ENCODE measurements at places on chromosomes 13 and 19. TPM values are rescaled to one million over a fixed set of nuclear protein-coding genes. Genes with fewer than 3 reads are reported as not detected.

GRCh38 chr19:40511487-40511886 is 44.7 kb downstream of the SPTBN4 start:
- peaks cover 2% of the 10 kb centered on the region for H3K4me1 ChIP-seq
- no peak overlapping the region for H3K27ac ChIP-seq
- H3K4me3 ChIP-seq: no peak overlapping the region

DNA sequence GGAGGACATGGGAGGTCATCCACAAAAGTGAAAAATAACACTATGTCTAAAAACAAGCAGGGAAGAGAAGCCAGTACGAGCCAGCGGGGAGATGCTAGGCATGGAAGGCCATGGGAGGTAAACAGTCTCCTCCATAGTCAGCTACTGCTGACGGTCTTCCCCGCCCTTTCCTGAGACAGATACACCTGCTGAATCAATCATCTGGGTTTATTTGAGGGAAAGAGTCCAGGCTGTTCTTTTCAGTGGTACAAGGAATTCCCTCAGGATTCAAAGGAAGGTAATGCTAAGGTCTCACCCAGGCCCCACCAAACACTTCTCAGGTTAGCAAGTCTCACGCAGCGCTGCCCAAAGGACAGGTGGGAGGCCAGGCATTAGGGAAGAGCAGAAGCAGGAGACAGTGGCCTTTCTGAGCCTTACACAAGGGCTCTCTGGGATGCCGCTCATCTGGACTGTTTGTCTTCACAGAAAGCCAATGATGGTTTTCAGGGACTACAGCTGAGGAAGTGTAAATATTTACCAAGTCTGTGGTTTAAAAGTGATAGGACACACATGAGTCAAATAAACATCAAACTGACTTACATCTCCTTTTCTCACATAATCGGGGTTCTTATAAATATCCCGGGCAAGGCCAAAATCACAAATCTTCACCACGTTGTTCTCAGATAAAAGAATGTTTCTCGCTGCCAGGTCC is 173.9 kb downstream of the FLT1 start:
- no peak overlapping the region for H3K27ac ChIP-seq
- peaks cover 13% of the 10 kb centered on the region for H3K4me1 ChIP-seq
- no peak overlapping the region for H3K4me3 ChIP-seq
- no peaks in the 10 kb centered on the region for H3K36me3 ChIP-seq
- no peak for DNase-seq
- H3K27me3 ChIP-seq: peaks cover 1% of the 10 kb centered on the region

GRCh38 chr13:95382916-95383315 is 81.7 kb upstream of the ABCC4 start:
- H3K27me3 ChIP-seq: peaks cover 2% of the 10 kb centered on the region
- no peaks in the 10 kb centered on the region for H3K4me1 ChIP-seq
- no peak overlapping the region for H3K27ac ChIP-seq

DNA sequence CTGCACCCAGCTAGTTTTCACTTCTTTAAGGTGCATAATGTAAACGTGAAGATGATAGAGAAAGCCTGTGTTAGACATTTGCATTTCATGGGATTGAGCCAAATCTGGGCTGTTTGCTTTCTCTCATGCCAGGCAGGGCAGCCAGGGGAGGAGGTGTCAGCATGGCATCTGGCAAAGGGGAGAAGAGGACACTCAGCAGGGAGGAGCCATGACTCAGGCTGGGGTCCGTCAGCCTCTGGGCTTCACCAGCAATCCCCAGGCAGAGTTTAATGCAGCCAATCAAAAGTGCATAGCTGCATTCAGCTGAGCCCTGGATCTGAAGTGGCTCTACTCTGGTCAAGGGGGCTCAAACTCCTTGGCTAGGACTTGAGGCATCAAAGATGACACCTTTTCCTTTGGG is 23.5 kb downstream of the EBPL start:
- peaks cover 1% of the 10 kb centered on the region for H3K4me1 ChIP-seq
- H3K4me3 ChIP-seq: no peak overlapping the region
- H3K36me3 ChIP-seq: no peaks in the 10 kb centered on the region
- no peak for DNase-seq

DNA sequence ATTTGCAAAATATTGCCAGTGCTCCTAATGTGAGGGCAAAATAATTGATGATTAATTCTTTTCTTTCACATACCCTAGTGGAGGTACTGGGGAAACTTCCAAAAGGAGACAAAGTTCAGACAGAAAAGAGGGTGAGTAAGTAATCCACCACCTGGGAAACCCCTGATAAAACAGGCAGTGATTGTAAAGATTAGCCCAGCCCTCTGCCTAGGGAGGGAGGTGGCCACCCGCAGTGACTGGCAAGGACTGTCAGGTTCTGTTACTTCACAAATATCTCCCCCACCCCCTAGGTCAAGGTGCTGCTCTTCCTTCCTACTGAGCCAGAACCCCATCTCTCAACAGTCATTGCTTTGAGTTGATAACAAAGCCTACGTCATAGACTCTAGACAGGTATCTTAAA is 239.7 kb downstream of the DNAJC15 start:
- no peaks in the 10 kb centered on the region for H3K36me3 ChIP-seq
- no peak overlapping the region for H3K4me3 ChIP-seq
- H3K4me1 ChIP-seq: peaks cover 7% of the 10 kb centered on the region
- H3K27me3 ChIP-seq: peaks cover 1% of the 10 kb centered on the region
- no peak for DNase-seq

TMEM150B gene
- total RNA-seq: not detected

ODAD3 gene
- total RNA-seq: 2.6 TPM

DNA sequence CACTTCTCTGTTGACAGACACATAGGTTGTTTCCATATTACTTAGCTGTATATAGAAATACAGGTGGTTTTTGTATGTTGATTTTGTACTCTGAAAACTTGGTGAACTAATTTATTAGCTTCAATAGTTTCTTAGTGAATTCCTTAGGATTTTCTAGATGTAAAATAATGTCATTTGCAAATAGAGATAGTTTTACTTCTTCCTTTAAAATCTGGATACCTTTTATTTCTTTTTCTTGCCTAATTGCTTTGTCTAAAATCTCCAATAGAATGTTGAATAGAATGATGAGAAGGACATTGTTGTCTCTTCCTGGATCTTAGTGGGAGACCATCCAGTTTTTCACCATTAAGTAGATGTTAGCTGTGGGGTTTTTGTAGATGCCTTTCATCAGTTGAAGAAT is 18.7 kb downstream of the RB1 start:
- peaks cover 15% of the 10 kb centered on the region for H3K36me3 ChIP-seq
- H3K4me3 ChIP-seq: no peak overlapping the region
- no peak for DNase-seq
- H3K27ac ChIP-seq: no peak overlapping the region
- peaks cover 6% of the 10 kb centered on the region for H3K27me3 ChIP-seq

DNA sequence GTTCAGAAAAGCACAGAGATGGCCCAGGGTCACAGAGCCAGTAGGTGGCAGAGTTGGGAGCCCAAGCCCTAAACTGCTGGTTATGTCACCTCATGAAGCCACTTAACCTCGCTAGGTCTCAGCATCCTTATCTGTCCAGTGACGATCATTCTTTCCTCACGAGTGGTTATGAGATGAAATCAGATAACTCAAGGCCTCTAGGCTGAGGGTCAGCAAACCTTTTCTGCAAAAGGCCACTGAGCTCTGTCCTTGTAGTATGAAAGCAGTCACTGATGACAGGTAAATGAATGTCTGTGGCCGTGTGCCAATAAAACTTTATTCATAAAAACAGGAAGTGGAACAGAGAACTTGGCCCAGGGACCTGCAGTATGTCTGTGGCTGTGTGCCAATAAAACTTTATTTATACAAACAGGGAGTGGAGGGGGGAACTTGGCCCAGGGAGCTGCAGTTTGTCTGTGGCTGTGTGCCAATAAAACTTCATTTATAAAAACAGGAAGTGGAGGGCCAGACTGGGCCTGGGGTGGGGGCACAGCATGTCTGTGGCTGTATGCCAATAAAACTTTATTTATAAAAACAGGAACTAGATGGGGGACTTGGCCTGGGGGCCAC is 71.2 kb downstream of the GNG7 start:
- DNase-seq: no peak
- no peaks in the 10 kb centered on the region for H3K4me1 ChIP-seq
- no peak overlapping the region for H3K27ac ChIP-seq
- H3K36me3 ChIP-seq: no peaks in the 10 kb centered on the region
- H3K27me3 ChIP-seq: peaks cover 6% of the 10 kb centered on the region
- no peak overlapping the region for H3K4me3 ChIP-seq

GRCh38 chr19:42281146-42281826 is 12.2 kb downstream of the CIC start:
- peak overlapping the region; percentile 93 for H3K27ac ChIP-seq
- H3K36me3 ChIP-seq: no peaks in the 10 kb centered on the region
- peaks cover 22% of the 10 kb centered on the region for H3K27me3 ChIP-seq
- peak overlapping the region; percentile 91 for H3K4me3 ChIP-seq
- DNase-seq: peak; percentile 66
- H3K4me1 ChIP-seq: peaks cover 24% of the 10 kb centered on the region

PCDH17 gene
- 51.8 TPM for total RNA-seq

- H3K4me3 ChIP-seq: no peak overlapping the region
- H3K27ac ChIP-seq: no peak overlapping the region
- H3K27me3 ChIP-seq: peaks cover 10% of the 10 kb centered on the region
- H3K4me1 ChIP-seq: peaks cover 11% of the 10 kb centered on the region
- DNase-seq: no peak
- H3K36me3 ChIP-seq: peaks cover 3% of the 10 kb centered on the region
Observed at GRCh38 chr13:114037674-114038073, 63.8 kb upstream of the C13orf46 start.

GRCh38 chr13:102040812-102041211 is 361.0 kb downstream of the FGF14 start:
- no peak overlapping the region for H3K27ac ChIP-seq
- H3K36me3 ChIP-seq: peaks cover 5% of the 10 kb centered on the region
- H3K27me3 ChIP-seq: no peaks in the 10 kb centered on the region
- H3K4me3 ChIP-seq: no peak overlapping the region
- DNase-seq: no peak
- H3K4me1 ChIP-seq: peaks cover 16% of the 10 kb centered on the region
